ENCODE measurements at places on chromosomes 2 and 18.

GRCh38 chr2:94994914-94995552 is 30.5 kb upstream of the MAL start:
- no peak for DNase-seq

GRCh38 chr2:36982467-36982866 is 16.1 kb upstream of the STRN start:
- no peak for DNase-seq

GRCh38 chr2:15058015-15058720 is 425.7 kb downstream of the LRATD1 start:
- DNase-seq: no peak

DNA sequence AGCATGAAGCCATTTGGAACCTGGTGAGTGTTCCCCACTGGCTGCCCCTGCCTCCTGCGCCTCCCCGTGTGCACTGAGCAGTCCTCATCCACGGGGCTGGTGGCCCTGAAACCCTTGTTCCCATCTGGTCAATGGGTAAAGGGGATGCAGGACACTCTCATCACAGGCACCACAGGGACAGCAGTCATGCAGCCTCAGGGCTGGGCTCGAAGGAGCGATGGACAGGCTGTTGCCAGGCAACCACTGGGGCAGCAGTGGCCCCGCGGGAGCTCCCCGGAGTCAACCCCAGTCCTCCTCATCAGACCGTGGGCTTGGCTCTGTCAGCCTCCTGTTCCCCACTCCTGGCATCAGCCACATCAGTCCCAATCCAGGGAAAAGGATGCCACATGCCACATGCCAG is 509.5 kb downstream of the EIPR1 start:
- DNase-seq: no peak

- DNase-seq: no peak
Observed at GRCh38 chr2:200305797-200306195, 697 bp upstream of the SPATS2L start.

- DNase-seq: no peak
Observed at GRCh38 chr2:20704886-20705285, 37.9 kb downstream of the GDF7 start.

- DNase-seq: no peak
Observed at GRCh38 chr2:106561356-106561755, 74.2 kb downstream of the CD8B2 start.

DNA sequence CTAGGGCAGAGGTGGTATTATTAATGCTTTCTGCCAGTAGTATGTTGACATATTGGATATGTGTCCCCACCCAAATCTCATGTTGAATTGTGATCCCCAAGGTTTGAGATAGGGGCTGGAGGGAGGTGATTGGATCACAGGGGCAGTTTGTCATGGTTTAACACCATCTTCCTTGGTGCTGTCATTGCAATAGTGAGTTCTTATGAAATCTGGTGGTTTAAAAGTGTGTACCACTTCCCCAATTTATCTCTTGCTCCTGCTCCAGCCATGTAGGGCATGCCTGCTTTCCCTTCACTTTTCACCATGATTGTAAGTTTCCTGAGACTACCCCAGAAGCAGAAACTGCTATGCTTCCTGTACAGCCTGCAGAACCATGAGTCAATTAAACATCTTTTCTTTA is 47.1 kb upstream of the THSD7B start:
- DNase-seq: no peak

- no peak for DNase-seq
Observed at GRCh38 chr2:110114831-110115255, 779 bp downstream of the MALL start.

DNA sequence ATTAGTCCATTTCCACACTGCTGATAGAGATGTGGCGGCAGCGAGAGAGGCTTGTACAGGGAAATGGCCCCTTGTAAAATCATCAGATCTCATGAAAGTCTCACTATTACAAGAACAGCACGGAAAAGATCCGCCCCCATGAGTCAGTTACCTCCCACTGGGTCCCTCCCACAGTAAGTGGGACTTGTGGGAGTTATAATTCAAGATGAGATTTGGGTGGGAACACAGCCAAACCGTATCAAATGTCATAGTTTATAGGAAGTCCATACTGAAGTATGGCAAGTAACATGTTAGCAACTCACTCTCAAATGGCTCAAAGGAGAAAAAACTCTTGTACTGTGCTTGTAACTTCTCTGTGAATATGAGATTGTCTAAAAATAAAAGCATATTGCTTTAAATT is 56.1 kb downstream of the FARP2 start:
- no peak for DNase-seq

DNA sequence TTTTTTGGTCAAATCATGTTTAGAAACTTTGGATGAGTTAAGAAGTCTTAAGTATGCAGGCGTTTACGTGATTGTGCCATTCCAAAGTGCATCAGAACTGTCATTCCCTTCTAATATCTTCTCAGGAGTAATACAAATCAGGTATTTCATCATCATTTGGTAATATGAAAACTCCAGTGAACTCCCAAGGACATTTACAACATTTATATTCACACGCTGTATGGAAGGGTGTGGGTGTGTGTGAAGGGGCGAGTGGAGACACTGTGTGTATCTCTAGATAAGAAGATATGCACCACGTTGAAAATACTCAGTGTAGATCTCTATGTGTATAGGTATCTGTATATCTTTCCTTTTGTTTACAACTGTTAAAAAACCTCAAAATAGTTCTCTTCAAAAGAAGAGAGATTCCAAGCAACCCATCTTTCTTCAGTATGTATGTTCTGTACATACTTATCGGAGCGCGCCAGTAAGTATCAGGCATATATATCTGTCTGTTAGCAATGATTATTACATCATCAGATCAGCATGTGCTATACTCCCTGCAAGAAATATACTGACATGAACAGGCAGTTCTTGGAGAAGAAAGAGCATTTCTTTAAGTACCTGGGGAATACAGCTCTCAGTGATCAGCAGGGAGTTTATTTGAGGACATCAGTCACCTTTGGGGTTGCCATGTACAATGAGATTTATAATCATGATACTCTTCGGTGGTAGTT is 29.3 kb downstream of the COX7A2L start:
- no peak for DNase-seq

GRCh38 chr2:166333801-166334200 is 41.9 kb downstream of the SCN9A start:
- no peak for DNase-seq

- DNase-seq: no peak
Observed at GRCh38 chr2:8488001-8488738, 193.7 kb upstream of the ID2 start.

GRCh38 chr2:55598056-55598795 is 19.2 kb downstream of the PPP4R3B start:
- DNase-seq: no peak

DNA sequence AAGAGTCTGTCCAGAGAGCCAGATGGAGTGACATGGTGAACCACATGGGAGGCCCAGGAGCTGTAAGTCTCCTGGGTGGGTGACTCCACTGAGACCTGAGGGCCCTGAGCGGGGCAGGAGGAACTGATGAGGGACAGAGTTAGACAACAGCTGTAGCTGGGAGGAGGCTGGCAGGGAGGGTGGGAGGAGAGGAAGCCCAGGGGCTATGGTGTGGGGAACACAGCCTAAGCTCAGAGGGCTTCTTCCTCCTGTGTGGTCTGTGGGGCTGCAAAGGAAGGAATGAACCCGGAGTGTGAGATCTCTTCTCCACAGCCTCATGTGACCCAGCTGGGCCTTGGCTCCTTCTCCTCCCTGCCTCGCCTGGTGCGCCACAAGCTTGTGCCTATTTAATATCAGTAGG is 395.6 kb upstream of the HS6ST1 start:
- DNase-seq: no peak

DNA sequence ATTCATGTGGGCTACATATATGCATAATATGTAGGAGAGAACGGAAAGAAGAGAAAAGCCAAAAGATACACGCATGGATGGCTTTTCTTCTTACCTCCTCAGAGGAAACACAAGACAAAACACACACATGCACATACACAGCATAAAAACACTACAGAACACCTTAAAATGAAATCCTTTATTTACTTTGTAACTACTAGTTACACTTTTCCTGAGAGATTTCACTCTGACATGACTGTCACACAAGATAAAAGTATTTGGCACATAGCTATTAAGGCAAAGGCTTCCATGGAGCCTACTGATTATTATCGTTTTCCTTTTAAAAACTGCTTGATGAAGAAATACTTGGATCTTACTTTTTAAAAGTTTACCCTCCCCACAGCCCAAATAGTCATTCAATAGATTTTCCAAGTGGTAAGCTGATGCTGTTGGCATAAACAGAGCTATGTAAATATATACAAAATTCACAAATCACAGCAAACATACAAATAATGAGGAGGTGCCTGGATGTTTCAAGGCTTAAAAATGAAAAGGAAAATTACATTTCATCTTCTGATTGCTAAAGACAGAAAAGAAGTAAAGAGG is 8.6 kb downstream of the ZEB2 start:
- DNase-seq: no peak

DNA sequence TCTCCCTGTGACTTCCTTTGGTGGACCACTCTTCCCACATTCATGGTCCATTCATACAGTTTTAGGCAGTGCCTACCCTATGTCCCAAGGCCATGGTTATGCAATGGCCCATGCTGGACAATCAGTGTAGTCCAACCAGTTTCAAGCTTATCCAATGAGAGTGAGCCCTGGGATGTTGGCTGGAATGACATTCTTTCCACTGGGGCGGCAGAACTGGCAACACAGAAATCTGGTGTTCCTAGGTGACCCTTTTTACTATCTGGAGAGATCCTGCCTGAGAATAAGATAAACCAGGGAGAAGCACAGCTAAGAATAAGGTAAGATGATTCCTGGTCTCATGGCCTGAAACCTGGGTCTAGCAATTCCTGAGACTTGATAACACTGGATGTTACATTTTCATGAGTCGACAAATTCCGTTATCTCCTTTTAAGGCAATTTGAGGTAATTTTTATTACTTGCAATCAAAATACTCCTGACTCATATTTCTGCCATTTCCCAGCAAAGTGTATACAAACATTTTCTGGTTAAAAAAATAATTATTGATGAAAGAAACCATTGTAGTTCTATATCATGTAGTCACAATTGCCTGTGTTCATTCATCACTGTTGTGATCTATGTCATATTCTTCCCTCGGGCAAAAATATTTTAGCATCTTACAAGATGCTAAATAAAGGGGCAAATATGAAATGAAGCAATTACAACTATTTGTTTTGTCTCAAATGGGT is 271.5 kb upstream of the LYPD1 start:
- DNase-seq: no peak

- DNase-seq: no peak
Observed at GRCh38 chr2:236536727-236537398, 32.8 kb upstream of the ACKR3 start.

DNA sequence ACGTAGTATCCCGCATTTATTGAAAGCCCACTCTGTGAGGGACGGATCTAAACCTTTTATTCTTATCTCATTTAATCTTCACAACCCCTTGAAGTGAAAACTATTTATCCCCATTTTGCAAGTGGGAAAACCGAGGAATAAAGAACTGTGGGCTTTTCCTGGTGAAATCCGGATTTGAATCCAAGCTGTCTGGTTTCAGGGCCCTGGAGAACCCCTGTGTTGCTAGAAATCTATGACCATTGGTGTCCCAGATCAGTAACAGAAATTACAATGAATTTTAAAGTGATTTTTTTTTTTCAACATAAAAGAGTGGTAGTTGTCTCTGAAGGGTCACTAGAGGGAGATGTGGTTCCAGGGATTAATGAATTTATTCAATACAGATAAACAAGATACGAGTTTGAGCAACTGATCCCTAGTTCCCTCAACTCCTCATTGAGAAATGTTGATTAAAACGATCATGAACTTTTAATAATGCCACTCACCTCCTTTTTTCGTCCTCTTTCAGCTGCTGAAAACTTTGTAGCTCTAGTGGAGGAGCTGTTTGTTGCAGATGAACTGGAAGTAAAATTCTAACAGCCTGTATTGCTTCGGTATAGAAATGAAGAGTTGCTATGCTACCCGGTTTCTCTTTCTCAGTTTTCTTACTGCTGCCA is 940 bp downstream of the XRCC5 start:
- DNase-seq: peak; percentile 4
